A172 (cell line): ENCODE measurements at places on chromosomes 13 and 19.

GRCh38 chr13:114121496-114122126, 10.8 kb downstream of the RASA3 start:
- no peak for DNase-seq

- DNase-seq, result peak; percentile 95
Observed at GRCh38 chr19:2819540-2820111, at the start of gene ZNF554. Gene ZNF554 (plus strand): TSS chr19:2819868. CDS start chr19:2820072, 204 bp downstream.

- no peak for DNase-seq
Observed at GRCh38 chr19:6848986-6849385, 38.4 kb upstream of the ADGRE1 start.

GRCh38 chr19:45442408-45442777, 18.7 kb upstream of the ERCC1 start:
- no peak for DNase-seq

DNA sequence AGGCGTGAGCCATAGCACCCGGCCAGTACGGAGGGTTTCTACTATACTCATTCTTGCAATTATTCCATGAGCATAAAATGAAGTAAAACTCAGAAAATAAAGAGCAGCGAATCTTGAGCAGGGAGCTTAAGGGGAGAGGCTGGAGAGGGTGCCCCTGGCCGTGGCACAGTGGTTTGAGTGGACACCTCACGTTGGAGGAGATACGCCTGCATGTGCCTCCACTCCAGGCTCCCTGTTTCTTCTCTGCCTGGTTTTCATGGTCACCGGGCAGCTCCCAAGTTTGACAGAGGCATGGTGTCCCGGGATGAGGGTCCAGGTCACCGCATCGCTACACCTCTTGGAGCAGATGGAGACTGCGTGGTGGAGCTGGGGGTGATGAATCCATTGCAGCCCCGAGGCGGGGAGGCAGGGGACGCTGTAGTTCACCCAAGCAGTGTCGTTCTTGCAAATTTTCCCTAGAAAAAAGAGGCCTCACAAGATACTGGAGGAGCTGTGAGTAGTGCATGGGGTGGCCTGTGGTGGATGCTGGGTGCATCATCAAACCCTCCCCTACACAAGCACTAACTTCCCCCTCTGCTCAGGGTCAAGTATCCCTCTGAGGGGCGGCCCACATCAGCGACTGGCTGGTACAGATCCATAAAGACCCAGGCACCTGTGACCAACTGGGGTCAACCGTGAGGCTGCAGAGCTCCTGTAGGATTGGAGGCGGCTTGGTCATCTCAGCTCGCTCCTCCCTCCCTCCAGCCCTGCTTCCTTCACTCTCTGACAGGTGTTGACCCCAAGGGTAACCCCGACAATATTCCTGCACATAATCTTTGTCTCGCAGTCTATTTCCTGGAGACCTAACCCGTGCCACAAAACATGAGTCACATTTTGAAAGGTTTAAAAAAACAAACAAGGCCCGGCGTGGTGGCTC, 3.6 kb upstream of the MIER2 start:
- peak; percentile 65 for DNase-seq

GRCh38 chr19:17772172-17772571, 20.9 kb downstream of the FCHO1 start:
- DNase-seq, result no peak

GRCh38 chr13:31556376-31556775, 182.9 kb upstream of the RXFP2 start:
- DNase-seq, result peak; percentile 56

GRCh38 chr19:6269101-6269886, 10.5 kb downstream of the MLLT1 start:
- no peak for DNase-seq

GRCh38 chr13:32010136-32010535, 21.4 kb upstream of the FRY start:
- no peak for DNase-seq

GRCh38 chr19:46435009-46435408, 6.3 kb upstream of the PNMA8C start:
- DNase-seq, result no peak

DNA sequence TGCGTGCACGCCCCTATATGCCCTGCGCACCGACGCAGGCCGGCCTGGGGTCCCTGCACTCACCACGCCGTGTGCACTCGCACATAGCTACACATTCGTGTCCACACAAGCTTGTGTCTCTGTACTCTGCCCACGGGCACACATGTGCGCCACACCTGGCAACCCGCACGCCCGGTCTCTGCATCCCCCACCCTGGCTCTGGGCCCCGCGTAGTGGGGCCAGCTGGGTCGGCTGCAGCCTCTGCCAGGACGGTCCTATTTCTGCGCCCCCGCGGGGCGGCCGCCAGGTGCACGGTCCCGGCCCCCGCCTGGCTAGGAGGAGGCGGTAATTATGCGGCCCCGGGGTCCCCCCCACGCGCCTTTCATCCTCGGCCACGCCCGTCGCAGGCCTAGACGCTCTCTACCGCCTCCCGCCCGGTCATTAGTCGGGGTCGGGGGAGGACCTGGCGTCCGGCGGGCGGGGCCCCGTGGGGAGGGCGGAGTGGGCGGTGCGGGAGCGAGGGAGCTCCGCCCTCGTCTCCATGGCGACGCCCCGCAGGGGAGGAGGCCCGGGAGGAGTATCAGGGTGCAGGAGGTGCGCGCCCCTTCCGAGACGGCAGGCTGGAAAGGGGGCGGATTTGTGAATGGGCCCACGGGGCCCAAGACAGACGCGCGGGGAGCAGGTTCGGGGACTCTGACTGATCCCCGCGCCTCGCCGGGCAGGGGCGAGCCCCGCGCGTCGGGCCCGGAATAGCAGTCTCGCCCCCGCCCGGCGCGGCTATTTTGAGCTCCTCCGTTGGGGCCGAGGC, 2.8 kb upstream of the CIRBP start:
- DNase-seq, result peak; percentile 87

GRCh38 chr19:12843999-12844732, 5.9 kb downstream of the MAST1 start:
- peak; percentile 37 for DNase-seq

- no peak for DNase-seq
Observed at GRCh38 chr19:43774103-43774939, 6.5 kb downstream of the KCNN4 start.

DNA sequence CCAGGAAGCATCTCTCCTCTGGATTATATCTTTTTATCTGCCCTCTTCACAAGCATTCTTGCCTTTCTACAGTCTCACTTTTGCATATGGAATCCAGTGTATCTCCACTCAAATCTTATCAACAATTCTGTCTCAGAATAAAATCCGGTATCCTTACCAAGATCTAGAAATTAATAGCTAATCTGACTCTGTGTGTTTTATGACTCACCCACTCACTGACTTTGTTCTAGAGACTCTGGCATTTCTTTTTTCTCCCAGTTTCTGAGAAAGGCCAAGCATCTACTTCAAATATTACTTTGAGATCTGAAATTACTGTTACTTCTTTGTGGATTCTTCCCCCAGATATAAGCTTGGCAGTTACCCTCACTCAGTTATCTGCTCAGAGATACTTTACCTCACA, 913.5 kb upstream of the ATXN8OS start:
- DNase-seq, result no peak

DNA sequence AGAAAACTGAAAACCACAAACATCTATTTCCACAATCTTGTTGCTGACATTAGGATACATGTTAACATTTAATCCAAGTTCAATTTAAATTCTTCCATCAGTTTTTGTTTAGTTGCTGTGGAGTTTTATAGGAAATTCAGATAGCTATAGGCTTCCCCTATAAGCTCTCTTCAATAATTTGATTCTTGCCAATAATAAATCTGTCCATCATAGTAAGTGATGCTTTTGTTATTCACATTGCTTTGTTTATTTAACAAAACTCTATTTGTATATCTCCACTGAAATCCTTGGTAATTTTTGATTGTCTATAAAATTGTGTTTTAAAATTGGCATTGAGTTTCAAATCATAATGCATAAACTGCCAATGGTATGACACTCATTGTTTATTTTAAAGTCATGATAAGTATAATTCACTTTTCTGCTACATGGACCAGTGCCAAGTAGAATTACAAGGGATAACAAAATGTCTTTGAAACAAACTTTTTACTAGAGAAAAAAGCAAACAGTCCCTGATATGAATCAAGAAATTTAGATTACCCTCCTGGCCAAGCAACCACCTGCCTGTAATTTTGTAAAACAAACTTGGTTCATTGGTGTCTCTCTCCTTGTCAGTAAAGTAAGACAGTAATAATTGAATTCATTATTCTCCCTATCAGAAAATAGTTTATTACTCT, 577.3 kb upstream of the GPC6 start:
- DNase-seq, result no peak

GRCh38 chr13:99224021-99224420, 23.4 kb downstream of the UBAC2 start:
- no peak for DNase-seq

- DNase-seq, result no peak
Observed at GRCh38 chr19:48495396-48495795, 16.2 kb downstream of the LMTK3 start.
